ENCODE measurements at places on chromosomes 7 and 10. TPM values are rescaled to one million over a fixed set of nuclear protein-coding genes. Genes with fewer than 3 reads are reported as not detected.

GRCh38 chr10:104707602-104708459 is 66.7 kb downstream of the SORCS3 start:
- peak; percentile 48 for DNase-seq

GRCh38 chr7:134908289-134908688 is 78.0 kb upstream of the AGBL3 start:
- DNase-seq: no peak

The PNLIPRP3 gene
- total RNA-seq: not detected

DNA sequence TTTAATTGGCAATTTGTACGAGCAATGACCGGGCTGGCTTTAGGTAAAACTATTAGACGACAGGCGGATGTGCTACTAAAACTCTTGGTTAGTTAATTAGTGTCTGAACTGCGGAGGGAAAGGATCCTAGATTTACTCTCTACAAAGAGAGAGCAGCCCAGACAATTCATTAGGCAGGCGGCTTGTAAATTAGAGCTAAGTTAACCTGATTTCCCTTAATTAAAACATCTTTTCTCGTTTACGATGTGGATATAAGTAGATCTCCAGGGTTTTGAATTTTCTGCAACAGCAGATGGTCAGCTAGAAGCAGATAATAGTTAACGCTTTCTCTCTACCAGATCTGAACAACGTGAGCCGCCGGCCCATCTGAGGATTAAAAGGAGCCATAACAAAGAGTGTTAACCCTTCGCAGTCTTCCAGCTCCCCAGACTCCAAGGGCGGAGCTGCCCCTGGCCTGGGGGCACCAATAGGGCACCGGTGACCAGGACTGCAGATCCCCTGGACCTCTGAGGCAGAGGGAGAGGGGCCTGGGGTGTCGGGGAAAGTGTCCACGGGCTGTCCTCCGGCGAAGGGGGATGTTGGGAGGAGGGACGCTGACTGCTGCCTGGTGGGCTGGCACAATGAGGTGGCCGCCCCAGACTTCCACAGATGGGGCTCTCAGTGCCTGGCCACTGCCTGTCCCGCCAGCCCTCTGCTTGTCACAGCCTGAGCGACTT is 6.3 kb upstream of the UNCX start:
- DNase-seq: peak; percentile 77

DNA sequence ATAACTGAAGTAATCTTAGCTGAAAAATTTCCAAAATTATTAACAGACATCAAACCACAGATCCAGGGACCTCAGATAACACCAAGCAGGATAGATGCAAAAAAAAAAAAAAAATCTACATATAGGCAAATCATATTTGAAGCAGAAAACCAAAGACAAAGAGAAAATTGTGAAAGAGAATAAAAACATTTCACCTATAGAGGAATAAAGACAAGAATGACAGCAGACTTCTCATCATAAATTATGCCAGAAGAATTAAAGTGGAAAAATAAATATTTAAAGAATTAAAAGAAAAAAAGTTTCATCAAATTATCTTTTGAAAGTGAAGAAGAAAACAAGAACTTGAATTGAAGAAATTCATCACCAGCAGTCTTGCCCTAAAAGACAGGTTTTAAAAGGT is 467.5 kb downstream of the GPAM start:
- DNase-seq: no peak

DNA sequence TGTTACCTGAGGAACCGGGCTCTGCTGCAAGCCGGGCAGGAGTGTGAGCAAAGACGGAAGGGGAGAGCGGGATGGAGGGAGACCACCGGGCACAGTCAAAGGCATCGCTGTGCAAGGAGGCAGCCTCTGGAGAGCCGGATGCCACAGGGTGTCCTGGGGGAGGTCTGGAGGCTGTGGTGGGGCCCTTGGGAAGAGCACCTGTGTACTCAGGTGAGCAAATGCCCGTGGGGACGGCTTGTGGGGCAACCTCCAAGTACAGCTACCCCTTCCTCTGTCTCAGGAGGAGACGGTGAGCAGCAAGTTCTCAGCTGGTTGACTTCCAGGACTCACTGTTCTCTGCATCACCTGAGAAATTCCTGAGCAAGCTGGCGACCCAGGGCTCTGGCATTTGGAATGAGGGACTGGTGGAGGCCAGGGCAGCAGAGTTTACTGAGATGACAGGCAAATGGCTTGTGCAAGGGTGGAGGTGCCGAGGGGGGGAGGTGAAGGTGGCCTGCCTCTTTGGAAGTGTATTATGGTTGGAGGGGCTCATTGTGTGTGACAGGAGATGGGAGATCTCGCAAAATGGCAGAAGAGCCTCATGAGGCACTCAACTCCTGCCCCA is 345.2 kb upstream of the SHH start:
- DNase-seq: peak; percentile 41

DNA sequence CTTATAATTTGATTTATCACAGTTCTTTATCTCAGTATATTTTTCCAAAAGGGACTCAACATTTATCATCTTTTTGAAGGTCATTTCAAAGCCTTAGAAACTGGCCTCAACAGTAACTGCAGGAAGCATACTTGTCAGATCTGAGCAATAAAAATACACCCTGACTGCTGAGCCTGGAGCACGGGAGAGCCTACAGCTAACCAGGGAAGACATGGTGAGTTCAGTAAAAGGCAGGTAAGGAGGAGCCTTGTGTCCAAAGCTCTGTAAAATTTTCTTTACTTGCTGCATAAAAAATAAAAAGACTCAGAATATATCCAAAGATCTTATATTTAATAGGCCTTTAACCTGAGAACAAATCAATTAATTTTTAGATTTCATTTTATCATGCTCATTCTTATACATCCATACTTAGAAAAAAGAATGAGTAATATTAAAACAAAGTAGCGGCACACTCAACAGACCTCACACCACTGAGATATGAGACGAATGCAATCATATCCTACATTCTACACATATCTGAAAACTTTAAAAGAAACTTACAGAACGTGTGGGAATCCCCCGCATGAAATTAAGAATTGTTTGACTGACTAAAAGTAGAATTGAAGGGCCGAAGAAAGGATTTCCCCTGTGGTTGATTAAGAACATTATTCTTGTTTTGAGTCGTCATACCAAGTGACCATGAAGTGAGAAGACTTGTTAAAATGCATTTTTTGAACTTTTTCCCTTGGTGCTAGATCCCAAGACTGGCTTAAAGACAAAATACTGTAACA is 296.4 kb upstream of the MKLN1 start:
- DNase-seq: no peak

DNA sequence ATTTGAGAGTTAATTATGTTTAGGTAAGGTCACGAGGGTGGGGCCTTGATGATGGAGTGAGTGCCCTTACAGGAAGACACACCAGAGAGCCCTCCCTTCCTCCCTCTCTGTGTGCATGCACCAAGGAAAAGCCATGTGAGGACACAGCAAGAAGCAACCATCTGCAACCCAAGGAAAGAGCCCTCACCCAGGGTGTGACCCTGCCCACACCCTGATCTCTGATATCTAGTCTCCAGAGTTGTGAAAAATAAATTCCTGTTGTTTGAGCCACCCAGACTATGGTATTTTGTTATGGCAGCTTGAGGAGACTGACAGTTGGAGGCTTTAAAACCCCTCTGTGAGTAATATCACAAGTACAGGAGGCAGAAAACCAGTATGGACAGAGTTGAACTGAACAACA is 15.0 kb upstream of the MCM10 start:
- no peak for DNase-seq

- peak; percentile 92 for DNase-seq
Measured at GRCh38 chr10:49398000-49398861, 2.3 kb upstream of the DRGX start.

The PKD1L1 gene
- 0.18 TPM for total RNA-seq

The SPDYE1 gene
- not detected for total RNA-seq

- no peak for DNase-seq
Measured at GRCh38 chr7:2720024-2720423, 32.0 kb downstream of the AMZ1 start.

DNA sequence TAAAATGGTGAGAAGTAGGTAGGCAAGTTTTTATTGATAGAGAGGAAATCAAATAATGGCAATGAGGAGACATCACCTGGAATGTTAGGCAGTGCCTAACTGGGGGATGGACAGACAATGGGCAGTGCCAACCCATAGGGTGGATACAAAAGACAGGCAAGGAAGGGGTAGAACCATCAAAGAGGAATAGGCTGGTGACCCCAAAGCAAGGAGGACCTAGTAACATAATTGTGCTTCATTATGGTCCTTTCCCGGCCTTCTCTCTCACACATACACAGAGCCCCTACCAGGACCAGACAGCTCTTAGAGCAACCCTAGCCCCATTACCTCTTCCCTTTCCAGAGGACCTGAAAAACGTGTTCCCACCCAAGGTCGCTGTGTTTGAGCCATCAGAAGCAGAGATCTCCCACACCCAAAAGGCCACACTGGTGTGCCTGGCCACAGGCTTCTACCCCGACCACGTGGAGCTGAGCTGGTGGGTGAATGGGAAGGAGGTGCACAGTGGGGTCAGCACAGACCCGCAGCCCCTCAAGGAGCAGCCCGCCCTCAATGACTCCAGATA is 30.0 kb downstream of the PRSS2 start:
- DNase-seq: peak; percentile 19

DNA sequence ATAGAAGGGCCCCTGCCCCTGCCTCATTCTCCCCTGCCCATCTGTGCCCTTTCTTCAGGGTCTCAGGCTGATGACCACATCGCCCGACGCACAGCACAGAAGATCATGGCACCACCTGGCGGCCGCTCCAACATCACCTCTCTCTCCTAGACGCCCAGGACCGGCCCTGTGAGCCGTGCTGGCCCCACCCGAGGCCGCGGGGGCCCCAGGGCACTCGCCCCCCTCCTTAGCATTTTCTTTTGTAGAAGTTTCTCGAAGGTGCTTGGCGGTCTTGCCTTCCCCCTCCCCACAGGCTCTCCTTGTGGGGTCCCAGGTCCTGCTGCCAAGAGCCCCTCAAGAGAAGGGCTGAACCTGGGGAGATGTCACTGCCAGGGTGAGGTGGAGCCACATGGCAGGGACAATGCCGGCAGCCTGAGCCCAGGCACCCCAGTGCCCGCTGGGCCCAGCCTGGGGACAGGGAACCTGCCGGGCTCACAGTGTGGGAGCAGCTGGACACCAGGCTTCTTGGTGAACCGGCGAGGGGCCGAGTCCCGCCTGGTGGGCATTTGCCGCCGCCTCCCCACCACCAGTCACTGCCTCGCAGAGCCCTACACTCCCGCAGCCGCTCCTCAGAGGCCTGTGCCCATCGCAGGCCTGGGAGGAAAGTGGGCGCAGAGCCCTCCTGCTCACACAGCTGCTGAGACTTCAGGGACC is 18.2 kb downstream of the DPYSL4 start:
- DNase-seq: peak; percentile 76

GRCh38 chr10:66964946-66965345 is 39.1 kb downstream of the LRRTM3 start:
- DNase-seq: no peak

The YAE1 gene
- 30.0 TPM for total RNA-seq

The JAKMIP3 gene
- 6.4 TPM for total RNA-seq

DNA sequence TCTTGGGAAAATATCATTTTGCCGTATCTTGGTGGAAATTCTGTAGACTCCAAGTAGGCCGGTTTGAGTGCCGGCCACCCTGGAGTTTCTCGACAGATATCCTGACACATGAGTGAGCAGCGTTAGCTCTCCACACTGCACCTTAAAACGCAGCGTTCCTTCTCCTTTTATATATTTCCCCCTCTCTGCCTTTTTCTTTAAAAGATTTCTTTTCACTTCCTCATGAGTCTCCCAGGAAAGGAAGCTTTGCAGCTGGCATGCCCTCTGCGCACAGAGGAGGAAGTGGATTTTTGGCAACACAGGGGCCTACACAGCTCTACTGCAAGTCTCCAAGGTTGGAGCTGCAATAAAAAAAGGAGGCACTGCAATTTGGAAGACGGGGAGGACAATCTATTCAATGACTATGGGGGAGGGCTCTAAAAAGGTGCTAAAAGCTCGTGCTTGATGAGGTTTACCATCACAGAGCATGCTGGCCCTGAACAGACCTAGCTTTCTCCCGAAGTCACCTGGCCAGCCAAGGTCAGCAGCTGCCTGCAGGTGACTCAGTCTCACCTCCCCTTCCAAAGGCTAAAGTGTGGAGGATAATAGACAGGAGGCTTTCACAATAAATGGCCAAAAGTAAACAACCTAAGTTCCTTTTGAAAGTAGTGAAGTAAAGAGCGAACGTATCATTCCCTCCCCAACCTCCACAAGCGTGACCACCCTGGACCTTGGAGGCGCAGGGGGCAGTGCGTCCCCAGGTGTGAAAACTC is 252.8 kb downstream of the ZMYND11 start:
- DNase-seq: no peak

The TBC1D12 gene
- total RNA-seq: 11.4 TPM

DNA sequence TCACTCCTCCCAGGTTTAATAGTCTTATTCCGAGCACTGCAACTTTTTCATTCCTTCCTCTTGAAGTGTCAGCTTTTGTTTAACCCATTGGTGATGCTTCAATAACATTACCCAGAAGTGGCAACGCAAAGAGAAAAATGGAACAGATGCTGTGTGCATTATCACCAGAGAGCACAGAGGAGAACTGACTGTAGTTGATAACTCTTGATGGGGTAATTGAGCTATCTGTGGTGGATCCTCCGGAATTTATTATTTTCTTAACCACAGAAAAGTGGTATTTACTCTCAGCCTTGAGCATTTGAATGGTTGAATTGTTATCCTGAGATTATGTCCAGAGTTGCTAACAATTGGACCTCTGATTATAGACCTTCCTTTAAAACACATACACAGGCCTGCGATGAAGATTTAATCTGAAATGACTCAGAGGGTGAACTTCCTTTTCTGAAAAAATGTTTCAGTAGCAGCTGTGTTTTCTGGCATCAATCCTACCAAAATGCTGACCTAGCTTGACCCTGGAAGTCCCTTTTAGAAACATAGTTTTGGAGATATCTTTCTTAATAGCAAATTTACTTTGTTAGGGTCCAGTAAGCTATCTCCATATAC is 1584.4 kb upstream of the LRRTM3 start:
- DNase-seq: no peak

DNA sequence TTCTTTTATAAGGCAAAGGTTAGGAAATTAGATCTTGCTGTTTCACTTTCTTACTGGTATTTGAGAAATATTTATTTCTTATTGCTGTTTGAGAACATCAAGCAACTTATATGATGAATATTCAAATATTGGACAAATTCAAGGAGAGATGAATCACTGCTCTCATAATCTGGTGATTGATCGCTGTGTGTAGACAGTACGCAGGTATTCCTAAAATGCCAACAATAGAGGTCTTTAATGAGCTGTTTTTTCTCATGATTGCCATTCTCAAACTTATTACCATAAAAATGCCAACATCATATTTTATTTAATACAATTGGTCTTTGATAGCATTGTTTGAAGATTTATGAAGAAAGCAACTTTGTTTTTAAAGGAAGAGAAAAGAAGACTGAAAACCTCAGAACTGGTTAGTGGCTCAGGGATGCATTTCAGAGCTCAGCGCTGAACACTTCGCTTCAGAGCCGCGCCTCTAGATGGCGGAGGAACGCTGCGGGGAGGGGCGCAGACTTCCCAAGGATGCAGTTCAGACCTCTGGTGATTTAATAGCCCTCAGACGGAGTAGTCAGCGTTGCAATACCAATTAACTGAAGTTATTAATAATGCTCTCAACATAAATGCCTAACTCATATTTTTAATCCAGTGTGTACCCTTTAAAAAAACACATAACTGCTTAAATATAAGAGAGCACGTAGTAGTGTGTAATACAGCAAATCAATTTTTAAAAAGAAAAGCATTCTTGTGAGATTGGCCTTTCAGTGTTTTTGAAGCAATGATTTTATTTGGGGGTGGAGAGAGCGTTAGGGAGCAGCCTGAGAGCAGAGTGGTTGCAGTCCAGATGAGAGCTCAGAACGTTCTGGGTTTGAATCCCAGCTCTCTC is 38.5 kb upstream of the STEAP4 start:
- DNase-seq: peak; percentile 86

The FZD1 gene
- total RNA-seq: 2.6 TPM

The GIMAP4 gene
- not detected for total RNA-seq

All from endodermal cell (in vitro differentiated cells).